ENCODE measurements at places on chromosomes 12 and 14.

DNA sequence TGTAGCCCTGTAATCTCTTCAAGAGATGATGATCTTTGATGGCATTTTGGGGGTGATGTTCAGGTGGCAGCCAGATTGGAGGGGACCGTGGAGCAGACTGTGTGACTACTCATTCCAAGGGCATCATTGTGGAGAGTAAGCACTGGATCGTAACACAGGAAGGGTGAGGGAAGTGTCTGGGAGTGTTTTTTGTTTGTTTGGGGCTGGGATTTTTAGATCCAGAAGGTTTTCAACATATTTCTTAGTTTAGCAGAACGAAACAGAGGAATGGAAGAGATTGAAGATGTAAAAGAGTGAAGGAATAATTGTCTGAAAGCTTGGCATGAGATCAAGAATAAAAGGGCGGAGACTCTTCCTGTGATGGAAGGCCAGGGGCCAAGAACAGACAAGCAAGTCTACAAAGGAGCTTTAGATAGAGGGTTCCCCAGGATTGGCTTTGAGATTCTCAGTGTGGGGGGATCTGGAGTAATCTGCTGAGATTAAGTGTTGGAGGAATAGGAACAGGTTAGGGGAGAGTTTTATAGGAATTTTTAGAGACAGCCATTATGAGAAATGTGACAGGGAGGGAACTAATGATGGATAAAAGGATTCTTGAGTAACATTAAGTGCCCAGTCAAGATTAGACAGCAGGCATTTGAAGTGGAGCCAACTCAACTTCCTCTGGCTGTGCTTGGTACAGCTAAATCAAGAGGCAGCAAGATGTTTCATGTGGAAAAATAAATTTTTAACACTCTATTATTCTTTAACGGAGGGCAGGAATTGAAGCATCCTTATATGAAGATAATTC lies 79.7 kb upstream of the REP15 start:
- DNase-seq = no peak

DNA sequence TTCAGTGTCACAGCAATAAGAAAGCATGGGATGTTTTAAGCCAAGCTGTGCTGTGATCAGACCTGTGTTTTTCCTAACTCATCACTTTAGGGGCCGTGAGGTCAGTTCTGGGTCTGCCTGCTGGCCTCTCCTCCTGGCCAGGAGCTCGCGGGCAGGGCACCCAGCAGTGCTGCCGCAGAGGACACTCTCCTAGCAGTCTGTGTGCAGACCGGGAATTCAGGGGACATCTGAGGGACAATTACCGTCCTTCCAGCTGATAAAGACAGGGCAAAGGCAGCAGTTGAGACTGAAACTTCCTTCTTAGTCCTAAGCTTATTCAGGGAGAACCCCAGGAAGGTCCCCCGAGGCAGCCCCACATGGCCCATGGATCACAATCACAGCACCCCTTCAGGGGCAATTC lies 89.6 kb downstream of the CHGA start:
- no peak for DNase-seq

GRCh38 chr12:58915037-58915436 lies 5.3 kb downstream of the LRIG3 start:
- no peak for DNase-seq

DNA sequence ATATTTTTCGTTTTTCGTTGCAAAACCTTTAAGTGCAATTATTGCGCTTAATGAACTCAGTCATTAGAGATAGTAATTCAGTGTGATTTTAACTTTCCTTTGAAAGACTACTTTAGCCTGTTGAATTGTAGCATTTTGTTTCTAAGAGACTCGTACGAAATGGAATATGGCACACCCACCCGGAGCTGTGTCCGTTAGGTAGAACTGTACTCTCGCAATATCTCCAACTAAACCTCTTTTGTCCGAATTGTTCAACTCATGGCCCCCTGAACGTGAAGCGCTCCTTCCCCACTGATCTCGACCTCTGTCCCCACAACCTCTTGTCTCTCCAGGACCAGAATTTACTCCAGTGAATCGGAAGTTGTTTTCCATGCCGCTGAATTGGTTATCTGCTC lies 800 bp downstream of the PCNX4 start:
- peak; percentile 43 for DNase-seq

- peak; percentile 69 for DNase-seq
Observed at GRCh38 chr12:53061404-53062010, 11.6 kb downstream of the TNS2 start.

GRCh38 chr14:88064841-88065240 lies 59.9 kb downstream of the GPR65 start:
- no peak for DNase-seq

DNA sequence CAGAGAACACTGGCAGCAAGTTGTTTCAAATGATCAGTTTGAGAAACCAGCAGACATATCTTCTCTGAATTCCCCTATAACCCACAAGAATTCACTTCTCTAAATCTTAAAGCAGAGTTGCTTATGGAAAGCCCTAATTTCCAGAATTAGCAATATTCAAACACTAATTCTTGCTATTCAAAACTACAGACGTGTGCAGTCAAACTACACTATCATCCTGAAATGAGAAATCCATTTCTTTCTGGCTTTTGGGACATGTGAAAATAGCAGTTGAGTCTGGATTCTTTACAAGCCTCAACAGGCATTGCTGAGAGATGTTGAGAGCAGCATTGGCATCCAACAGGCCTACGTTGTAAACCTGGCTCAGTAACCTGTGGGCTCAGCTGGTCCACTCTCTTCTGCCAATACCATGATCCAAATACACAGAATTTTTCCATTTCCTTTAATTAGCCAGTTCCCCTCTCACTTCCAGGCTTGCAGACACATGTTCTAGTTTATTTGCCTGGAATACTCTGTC lies 74.6 kb upstream of the TMTC1 start:
- DNase-seq = no peak

- DNase-seq = no peak
Observed at GRCh38 chr12:1499351-1499750, 95.0 kb downstream of the FBXL14 start.

GRCh38 chr12:15526033-15526432 lies 203.7 kb downstream of the PTPRO start:
- DNase-seq = peak; percentile 72

- no peak for DNase-seq
Observed at GRCh38 chr12:80901661-80902060, 36.1 kb downstream of the LIN7A start.

- DNase-seq = no peak
Observed at GRCh38 chr14:36659010-36659821, 2.4 kb upstream of the PAX9 start.

GRCh38 chr12:8829125-8829518 lies 6.7 kb downstream of the A2ML1 start:
- DNase-seq = no peak

GRCh38 chr12:6929466-6930452 lies 2.0 kb downstream of the ATN1 start:
- no peak for DNase-seq

DNA sequence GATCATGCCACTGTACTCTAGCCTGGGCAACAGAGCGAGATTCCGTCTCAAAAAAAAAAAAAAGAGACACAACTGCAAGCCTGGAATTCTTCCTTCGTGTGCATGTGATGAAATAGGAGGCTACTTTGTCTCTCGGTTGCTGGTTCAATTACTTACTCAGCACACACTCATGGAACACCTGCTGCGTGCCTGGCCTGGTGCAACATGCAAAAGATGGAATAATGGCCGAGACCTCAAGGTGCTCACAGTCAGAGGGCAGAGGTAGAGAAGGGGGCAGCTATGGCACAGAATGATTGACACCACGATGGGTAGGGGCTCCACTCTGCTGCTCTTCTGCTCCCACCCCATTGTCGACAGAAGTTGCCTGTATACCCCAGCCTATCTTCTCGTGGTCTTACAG lies 112.3 kb downstream of the SLC15A4 start:
- no peak for DNase-seq

- DNase-seq = peak; percentile 31
Observed at GRCh38 chr12:94589591-94590001, 60.8 kb downstream of the TMCC3 start.

DNA sequence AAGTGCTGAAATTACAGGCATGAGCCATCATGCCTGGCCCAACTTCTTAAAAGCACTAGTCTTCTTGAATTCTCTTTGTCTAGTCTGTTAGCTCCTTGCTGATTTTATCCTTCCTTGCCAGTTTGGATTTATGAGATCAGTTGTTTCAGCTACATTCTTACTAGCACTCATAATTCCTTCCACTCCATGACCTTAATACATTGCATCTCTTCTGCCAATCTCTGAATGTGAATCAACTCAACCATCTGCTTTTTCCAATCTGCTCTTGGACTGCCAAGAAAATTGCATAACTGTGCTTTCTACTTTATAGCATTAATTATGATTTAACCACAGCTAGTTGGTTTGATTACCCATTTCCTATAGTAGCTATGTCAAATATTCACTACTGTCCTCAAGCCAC lies 14.9 kb upstream of the HEATR5A start:
- DNase-seq = no peak

DNA sequence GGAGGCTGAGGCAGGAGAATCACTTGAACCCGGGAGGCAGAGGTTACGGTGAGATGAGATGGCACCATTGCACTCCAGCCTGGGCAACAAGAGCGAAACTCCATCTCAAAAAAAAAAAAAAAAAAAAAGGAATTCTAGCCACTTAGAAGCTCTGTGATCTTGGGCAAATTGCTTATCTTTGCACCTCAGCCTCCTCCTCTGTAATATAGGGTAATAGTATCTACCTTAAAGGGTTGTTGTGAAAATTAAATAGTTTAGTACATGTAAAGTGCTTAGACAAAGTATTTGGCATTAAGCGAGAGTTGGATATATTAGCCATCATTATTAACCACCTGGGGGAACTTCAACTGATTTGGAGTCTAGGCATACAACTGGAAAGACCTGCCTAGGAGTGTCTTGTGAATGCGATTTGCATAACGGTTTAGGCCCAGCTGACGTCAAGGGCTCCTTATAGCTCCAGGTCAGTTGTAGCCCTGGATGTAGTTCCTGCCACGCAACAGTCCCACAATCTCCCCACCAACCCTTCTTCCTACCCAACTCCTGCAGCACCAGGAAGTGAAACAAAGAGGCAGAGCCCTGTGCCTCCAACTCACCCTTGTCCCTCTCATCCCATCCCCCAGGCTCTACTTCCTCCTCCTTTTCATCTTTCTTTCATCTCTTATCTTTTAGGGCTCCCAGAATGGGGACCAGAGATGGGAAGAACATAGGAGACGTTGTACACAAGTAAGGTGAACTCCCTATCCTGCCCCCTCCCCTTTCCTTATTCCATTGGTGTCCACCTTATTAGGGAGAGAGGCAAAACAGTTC lies 2.1 kb upstream of the IL23A start:
- no peak for DNase-seq
